ENCODE measurements at places on chromosomes 4 and X.

DNA sequence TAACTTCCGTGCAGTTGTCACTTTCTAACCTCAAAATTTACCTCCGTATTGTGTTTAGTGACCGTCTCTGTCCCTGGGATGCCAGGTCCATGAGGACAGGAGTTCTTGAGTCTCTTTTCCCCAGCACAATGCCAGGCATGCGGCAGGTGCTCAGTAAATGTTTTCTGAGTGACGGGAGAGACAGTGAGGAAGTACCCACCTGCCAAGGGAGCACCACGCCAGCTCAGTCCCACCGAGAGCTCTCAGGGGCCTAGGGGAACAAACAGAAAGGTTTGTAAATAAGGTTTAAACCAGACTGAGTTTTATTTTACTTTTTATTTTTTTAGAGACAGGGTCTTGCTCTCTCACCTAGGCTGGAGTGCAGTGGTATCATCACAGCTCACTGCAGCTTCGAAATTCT lies 81.5 kb upstream of the NKX1-1 start:
- no peak for DNase-seq

- no peak for DNase-seq
Observed at GRCh38 chr4:144451766-144452450, 194.0 kb upstream of the HHIP start.

- DNase-seq, result no peak
Observed at GRCh38 chr4:86918539-86919072, 16.2 kb upstream of the AFF1 start.

GRCh38 chrX:12988797-12989196 lies 13.9 kb downstream of the TMSB4X start:
- DNase-seq, result no peak

DNA sequence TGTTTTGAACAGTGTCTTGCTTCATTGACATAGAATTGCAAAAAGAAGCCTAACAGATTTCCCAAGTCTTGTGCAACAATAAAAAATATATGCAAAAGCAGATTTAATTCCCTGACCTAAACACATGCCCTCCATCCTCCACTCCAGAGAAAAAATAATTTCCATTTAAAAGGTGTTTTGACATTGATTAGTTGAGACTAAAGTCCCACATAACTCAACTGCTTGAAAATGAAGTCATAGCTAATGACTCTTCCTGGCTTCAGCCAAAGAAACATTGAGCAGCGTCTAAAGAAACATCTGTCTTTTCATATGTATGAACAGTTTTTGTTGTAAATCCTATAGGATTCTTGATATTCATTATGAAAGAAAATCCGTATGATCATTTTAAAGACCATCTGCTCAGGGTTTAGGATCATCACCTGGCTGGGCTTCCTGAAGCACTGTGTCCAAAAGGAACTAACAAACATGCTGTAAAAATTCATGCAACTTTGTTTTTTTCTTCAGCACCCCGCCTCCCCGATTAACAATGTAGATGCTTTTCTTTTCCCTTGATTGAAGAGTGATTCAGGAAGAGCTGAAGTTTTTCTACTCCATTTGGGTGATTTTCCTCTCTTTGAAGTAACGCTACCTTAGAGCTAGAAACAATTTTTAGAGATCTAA lies 273.4 kb downstream of the HS3ST1 start:
- no peak for DNase-seq

GRCh38 chr4:57200799-57201327 lies 90.7 kb upstream of the IGFBP7 start:
- DNase-seq, result no peak

DNA sequence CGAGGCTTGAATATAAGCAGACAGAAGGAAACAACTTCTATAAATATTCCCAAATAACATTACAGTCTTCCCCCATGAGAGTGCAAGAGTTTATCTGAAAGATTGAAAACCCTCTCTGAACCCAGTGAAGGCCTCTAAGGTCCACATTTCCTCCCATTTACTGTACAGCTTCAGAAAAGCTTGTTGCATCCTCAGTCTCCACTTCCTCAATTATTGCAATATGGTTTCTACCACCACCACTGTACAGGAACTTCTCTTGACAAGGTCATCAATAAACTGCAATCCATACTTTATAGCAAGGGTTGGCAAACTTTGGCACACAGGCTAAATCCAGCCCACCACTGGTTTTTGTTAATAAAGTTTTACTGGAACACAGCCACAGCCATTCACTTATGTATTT lies 239.0 kb downstream of the THOC2 start:
- DNase-seq, result no peak

DNA sequence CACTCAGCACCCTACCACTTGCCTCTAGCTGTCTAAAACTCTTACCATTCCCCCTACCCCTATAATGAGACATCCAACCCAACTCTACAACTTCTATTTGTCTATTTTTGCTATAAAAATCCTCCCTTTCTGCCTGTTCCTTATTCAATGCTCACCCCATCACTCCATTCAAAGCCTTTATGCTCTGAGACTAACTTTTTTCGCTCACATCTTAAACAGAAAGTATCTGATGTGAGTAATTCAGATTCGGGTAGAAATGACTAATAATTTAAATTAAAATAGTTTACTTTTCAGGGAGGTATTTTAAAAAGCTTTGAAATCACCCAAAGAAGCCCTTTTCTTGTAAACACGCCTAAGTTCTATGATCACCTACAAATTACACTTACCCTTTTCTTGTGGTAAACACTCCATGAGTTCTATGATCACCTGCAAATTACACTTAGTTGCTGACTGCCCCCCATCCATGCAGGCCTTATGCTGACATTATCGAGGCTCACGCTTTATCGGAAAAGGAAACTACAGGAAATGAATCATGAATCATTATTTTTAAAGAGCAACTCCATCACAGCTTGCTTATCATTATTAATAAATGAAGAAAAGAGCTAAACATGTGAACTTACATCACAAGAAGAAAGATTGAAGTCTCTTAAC lies 168.7 kb upstream of the PPP1R2C start:
- DNase-seq, result no peak

DNA sequence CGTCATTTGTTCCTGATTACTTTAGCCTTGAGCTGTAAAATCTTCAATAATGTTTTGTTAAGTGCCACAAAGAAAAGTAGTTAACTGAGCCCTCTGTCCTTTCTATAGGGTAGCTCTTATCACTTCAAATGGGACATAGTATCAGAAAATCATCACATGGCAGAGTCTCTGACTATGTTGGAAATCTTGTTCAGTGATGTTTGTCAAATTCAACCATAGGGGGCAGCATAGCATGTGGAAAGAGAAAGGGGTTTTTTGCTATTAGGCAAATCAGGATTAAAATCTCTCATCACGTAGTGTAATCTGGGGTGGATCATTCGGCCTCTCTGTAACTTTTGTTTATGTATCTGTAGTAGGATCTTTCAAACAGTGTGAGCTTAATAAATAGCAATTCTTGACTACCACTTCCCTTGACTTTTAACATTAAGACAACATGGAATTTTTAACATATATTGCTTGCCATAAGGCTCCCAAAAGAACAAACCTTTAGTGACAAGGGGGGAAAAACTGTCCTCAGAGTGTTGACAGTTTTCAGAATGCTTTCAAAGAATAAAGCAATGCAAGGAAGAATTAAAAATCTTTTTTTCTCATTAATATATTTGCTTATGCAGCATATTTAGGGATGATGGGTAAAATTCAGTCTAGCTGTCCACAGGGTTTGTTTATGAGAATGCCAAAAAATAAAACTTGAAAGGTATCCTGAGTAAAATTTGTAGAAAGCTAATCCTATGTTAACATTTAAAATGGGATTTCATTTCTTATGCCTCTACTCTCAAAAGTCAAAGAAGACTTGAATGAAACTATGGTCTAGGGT lies 127.2 kb downstream of the FBXW7 start:
- DNase-seq, result no peak

DNA sequence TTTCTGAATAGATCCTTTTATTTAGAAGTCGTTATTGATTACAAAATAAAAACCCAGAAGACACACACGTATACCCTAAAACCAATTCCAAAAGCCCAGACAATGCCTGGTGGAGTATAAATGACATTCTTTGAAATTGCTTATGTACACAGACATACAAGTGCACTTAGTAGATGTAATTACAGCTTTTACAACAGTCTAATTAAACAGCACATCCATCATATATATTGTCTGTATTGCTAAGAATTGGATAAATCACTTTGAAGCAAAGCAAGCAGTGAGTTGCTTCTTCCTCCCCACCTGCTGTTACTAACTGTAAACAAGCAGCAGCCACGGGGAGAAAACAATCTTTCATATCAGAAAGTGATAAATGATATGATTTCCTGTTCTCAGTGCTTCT lies 645.7 kb downstream of the TLL1 start:
- no peak for DNase-seq

- no peak for DNase-seq
Observed at GRCh38 chrX:11753668-11754067, 4.4 kb upstream of the MSL3 start.

DNA sequence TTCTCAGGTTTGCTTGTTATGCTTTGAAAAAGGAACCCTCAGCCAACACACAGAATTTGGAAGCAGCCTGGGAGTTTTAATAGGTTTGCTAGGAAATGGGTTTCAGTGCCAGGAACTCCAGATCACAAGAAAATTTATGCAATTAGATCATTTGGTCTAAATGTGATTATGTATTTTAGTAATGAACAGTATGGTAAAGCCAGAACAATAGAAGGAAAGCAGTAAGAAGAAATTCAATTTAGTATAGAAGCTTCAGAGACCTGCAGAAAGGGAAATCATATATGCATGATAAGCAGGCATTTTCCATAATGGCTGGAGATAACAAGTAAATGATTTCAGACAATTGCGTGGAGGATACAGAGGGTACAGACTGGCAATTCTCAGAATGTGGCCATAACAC lies 184.7 kb downstream of the KCNIP4 start:
- DNase-seq, result no peak

- peak; percentile 41 for DNase-seq
Observed at GRCh38 chr4:186726426-186727168, 2.9 kb upstream of the FAT1 start.

DNA sequence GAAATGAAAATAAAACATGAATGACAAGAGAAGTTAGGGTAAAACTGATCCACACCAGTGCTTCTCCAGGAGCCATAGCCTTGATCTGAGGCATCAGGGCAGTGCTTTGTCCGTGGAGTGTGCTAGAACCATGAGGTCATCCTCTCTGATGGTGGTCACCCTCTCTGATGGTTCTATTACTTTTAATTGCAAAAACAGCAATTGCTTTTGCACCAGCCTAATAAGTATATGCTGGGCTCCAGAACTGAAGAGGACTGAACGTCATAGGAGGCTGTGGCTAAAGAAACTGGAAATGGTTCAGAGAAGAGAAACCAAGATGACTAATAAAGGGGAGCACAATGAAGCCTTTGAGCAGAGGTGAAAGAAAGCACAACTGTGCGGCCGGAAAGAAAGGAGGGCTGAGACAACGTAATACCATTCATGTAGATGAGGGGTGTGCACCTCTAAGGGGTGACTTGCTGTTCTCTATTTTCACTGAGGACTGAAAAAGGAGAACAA lies 17.0 kb upstream of the TMEM154 start:
- peak; percentile 35 for DNase-seq

DNA sequence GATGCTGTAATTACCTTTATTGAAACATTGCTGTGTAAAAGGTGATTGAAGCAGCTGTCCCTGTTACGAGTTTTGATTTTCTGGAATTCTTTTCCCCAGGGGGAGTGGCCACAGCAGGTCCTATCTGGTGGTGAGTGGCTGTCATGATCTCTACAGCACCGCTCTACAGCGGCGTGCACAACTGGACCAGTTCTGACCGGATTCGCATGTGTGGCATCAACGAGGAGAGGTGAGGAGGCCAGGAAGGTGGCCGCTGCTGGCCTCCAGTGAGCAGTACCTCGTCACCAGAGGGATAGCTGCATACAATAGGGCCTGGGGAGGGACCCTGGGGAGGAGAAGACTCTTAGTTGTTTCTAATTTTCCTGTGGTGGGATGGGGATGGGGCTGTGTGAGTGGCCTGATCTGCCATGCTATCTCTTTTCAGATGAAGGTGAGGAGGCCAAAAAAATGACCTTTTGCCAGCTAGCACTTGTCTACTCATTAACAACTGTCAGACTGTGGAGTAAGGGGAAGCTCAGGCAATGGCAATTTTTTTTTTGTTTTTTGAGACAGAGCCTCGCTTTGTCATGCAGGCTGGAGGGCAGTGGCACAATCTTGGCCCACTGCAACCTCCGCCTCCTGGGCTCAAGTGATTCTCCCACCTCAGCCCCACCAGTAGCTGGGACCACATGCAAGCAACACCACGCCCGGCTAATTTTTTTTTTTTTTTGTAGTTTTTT lies 22.8 kb downstream of the BCORL1 start:
- no peak for DNase-seq

DNA sequence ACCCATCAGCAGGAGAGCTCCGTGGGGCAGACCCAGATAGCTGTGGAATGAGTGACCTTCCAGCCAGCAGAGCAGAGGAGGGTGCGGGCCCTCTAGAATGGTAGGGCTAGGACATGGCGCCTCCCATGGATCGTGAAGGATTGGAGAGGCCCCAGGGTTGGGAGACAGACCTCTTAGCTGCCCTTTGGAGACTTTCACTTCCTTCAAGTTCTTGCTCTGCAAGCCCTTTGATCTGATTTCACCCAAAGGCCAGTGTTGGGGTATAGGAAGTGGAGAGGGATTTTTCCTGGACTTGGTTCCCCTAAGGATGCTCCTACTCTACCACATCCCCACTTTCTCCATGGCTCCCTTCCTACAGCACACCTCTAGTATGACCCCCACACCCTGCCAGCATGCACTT lies 3.0 kb downstream of the SASH3 start:
- no peak for DNase-seq

DNA sequence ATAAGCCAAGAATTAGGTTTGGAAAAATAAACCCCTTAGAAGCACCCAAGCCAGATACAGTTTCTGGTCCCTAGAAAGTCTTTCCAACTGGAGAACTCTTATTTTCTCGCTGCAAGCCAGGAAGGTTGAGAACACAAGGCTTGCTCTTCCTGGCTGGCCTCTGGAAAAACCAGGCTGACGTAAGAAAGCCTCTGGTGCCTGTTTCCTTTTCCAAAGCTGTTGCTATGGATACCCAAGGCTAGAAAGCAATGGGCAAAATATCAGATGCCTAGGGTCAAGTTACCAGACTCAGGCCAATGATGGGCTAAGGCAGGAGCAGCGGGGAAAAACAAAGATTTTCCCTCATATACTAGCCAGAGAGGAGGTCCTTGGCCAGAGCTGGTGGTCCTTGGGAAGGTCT lies 281.6 kb downstream of the KLHL13 start:
- no peak for DNase-seq

GRCh38 chr4:13866881-13867280 lies 239.4 kb upstream of the BOD1L1 start:
- no peak for DNase-seq

GRCh38 chr4:130031858-130032257 lies 935.9 kb downstream of the C4orf33 start:
- DNase-seq, result no peak

GRCh38 chr4:139416073-139416673 lies 37.7 kb upstream of the RAB33B start:
- no peak for DNase-seq

DNA sequence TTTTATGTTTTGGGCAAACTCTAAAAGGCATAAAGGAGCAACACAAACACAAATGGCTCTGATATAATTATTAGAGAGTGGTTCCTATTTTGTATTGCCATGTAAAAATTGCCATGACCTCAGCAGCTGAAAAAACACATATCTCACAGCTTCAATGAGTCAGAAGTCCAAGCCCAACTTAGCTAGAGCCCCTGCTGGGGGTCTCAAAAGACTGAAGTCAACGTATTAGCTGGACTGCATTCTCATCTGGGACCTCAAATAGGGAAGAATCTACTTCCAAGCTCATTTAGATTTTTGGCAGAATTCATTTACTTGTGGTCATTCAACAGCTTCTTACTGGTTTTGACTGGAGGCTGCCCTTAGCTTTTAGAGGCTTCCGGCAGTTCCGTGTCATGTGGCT lies 47.4 kb downstream of the FREM3 start:
- no peak for DNase-seq

Measured in H54 (cell line).